ENCODE measurements at places on chromosomes 4 and X.
A peak's percentile ranks its signal among the peaks of the same experiment; 100 is the strongest.

- DNase-seq: no peak
Observed at GRCh38 chr4:156746111-156746510, 225.5 kb downstream of the PDGFC start.

GRCh38 chrX:21933077-21933476 lies 7.4 kb upstream of the SMS start:
- no peak for DNase-seq

DNA sequence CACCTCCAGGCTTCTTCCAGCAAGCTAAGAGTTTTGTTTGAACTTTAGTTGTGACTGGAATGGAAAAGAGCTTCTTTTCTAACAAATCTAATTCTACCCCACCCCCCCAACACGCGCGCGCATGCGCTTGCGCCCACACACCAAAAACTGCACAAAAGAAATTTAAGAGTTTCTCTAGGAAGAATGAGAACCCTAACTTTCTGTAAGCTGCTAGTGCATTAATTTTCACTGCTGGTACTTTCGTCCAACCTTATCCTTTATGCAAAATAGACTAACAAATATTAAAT lies 9.0 kb upstream of the INTU start:
- no peak for DNase-seq

- DNase-seq: no peak
Observed at GRCh38 chrX:132491191-132491590, 2.4 kb upstream of the MBNL3 start.

GRCh38 chr4:141569141-141569540 lies 67.2 kb upstream of the IL15 start:
- no peak for DNase-seq

DNA sequence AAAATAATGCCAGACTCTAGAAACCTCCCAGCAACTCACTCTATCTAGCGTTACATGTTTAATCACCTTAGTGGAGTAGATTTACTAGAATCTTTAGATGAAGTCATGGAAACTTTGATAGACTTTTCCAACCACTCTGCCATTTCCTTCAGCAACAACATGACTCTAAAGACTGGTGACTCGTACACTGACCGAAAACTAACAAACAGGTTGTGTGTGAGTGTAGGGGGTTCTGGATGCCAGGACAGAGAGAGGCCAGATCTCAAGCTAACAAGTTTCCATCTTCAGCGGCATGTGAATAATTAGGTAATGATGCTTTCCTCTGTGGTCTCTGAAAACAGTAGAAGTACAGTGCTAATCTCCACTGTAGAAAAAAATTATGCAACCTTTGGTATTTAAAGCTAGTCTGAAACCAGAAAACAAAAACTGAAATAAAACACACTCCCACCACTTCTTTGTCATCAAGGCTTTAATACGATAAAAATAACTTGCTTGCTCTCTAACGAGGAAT lies 286.4 kb downstream of the PRDM5 start:
- DNase-seq: no peak

DNA sequence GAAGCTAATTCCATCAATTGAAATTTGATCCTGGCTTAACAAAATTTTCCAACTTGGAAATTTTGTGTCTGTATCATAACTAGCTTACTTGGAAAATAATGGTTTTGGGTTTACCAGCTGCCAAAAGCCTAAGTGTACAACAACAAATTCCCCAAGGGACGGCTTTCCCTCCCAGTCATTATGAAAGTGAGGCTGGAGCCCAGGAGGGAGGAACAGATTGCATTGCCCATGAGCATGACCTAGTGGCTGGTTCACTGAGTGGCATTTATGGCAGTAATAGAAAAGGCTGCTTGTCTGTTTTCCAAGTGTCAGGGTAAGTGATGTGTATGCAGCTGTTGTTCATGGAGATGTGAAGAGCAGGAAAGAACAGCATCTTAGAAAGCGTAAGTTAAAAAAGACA lies 70.8 kb upstream of the HHIP start:
- no peak for DNase-seq

DNA sequence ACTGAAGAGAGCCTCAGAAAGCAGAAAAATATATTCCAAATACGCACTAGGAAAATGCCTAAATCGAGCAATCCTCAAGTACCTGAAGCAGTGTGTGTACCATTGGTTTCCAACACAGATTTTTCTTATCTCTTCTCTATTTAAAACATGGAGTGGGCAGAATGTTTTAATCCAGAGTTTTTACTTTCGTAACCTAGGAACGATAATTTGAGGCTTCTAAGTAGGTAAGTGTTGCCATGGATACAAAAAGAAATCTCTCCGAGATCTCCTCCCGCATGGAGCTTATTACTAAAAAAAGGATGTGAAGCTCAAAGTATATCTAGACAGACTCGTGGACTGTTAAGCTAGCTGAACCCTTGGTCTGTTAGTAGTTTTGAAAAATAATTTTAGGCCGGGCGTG lies 23.0 kb upstream of the OTUD4 start:
- no peak for DNase-seq

DNA sequence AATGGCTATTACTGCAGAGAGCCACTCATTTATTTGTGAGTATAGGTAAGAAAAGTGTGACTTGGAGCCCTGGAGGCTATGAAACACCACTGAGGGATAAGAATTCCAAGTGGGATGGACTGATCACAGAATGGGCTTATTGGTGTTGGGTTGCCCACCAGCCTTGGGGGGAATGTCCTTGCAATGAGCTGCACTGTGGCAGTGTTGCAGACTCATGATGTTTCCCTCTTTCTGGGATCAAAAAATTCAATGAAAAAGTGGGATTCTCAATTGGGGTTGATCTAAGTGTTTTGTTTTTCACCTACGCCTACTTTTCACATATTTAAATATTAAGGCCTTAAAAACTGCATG lies 1024.5 kb upstream of the PCDH10 start:
- DNase-seq: no peak

GRCh38 chr4:10619220-10619619 lies 65.3 kb downstream of the CLNK start:
- DNase-seq: peak; percentile 21

GRCh38 chr4:137614491-137614890 lies 82.2 kb upstream of the PCDH18 start:
- DNase-seq: no peak

DNA sequence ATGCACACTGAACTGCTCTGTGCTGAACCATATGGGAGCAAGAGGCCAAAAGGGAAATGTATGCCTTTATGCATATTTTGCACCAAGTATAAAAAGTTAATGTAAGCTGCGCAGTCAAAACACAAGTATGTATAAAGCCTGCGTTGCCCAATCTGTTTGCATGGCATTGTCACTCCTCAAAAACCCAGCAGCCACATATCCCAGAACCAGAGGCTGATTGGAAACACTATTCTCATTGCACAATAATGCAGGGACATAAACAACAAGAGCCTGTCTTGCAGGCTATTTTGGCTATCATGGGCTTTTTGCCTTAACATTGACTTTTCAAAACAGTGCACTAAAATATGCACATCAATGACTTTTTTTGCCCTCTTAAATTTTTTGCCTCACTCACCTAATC lies 5.1 kb upstream of the ASB9 start:
- DNase-seq: no peak

GRCh38 chr4:44438687-44439086 lies 9.9 kb downstream of the KCTD8 start:
- DNase-seq: no peak

GRCh38 chr4:43990963-43991362 lies 457.6 kb downstream of the KCTD8 start:
- no peak for DNase-seq

GRCh38 chrX:20531667-20532066 lies 265.0 kb upstream of the RPS6KA3 start:
- no peak for DNase-seq

- DNase-seq: no peak
Observed at GRCh38 chr4:128155231-128155855, 94.2 kb downstream of the LARP1B start.

DNA sequence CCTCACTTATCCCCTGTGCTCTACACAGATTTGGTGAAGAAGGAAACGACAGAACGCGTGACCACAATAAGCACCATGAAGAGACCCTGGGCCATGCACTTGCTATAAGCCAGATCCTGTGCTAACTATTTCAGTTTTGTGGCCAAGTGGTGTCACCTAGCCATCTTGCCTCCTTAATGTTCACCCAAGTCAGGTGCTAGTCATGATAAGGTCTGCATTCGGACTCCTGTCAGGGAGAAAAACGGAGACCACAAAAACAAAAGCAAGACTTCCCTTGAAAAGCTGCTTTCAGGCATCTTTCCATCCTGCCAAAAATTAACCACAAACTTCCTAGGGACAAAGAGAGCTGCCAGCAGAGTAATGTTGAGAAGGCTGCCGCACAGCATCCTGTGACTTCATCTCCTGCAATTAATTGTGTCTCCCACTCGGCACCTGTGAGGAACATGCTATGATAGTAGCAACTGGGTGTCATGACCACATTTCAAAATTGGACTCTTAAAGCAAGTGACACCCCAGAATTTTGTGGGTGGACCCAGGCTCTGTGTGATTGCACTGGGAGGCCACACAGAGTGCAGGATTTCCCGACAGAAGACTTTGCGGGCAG lies 8.8 kb upstream of the IDS start:
- DNase-seq: no peak

DNA sequence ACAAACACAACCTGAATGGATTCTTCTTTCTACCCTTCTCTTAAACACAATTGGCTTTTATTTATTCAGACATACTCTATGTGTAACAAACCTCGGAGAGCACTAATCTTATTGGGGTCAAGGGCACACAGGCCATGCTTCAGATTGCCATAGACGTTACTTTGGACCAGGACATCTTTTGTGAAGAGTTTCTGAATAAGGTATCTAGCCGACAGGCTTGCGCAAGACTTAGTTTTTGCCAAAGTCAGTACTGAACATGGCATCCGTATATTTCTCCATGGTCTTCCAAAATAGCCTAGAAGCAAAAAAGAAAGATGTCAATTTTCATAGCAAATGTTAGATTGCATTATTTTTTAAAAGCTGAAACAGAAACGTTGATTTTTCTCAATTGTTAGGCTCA lies 49.8 kb downstream of the BEND2 start:
- DNase-seq: no peak

All from pancreas (tissue), 10 donors.